ENCODE measurements at places on chromosomes 13 and 19. TPM values are rescaled to one million over a fixed set of nuclear protein-coding genes. Genes with fewer than 3 reads are reported as not detected.

The PRSS57 gene
- total RNA-seq, result not detected

The IZUMO2 gene
- not detected for total RNA-seq

The EDNRB gene
- total RNA-seq, result 10.2 TPM

The ZFR2 gene
- total RNA-seq, result not detected

The CYP2A7 gene
- total RNA-seq, result not detected

The ZNF582 gene
- total RNA-seq, result 1.2 TPM

The TLE6 gene
- 1.2 TPM for total RNA-seq

The SIGLECL1 gene
- not detected for total RNA-seq

The ZNF544 gene
- 27.8 TPM for total RNA-seq

The ZNF653 gene
- total RNA-seq, result 5.2 TPM

The KLHL1 gene
- 0.91 TPM for total RNA-seq

The CYP4F12 gene
- total RNA-seq, result not detected

The IFNL1 gene
- total RNA-seq, result not detected

The PROZ gene
- not detected for total RNA-seq

The CEACAM20 gene
- total RNA-seq, result not detected

The CYP4F2 gene
- not detected for total RNA-seq

The PNMA8A gene
- 1.1 TPM for total RNA-seq

The KLK12 gene
- not detected for total RNA-seq

The XRCC1 gene
- total RNA-seq, result 21.6 TPM

The CCDC70 gene
- not detected for total RNA-seq

The FTL gene
- total RNA-seq, result 4,137 TPM

The B3GNT8 gene
- total RNA-seq, result 1.8 TPM

The TGDS gene
- total RNA-seq, result 13.1 TPM

The TJP3 gene
- total RNA-seq, result 0.26 TPM

The ADM5 gene
- total RNA-seq, result 1.7 TPM

The FRY gene
- total RNA-seq, result 0.64 TPM

All from epithelial cell of alveolus of lung (primary cell).